ENCODE measurements at places on chromosomes 6 and 20.

GRCh38 chr6:12068899-12069557 is 56.9 kb downstream of the HIVEP1 start:
- no peak for DNase-seq

GRCh38 chr6:71248306-71248765 is 40.3 kb upstream of the OGFRL1 start:
- no peak for DNase-seq

DNA sequence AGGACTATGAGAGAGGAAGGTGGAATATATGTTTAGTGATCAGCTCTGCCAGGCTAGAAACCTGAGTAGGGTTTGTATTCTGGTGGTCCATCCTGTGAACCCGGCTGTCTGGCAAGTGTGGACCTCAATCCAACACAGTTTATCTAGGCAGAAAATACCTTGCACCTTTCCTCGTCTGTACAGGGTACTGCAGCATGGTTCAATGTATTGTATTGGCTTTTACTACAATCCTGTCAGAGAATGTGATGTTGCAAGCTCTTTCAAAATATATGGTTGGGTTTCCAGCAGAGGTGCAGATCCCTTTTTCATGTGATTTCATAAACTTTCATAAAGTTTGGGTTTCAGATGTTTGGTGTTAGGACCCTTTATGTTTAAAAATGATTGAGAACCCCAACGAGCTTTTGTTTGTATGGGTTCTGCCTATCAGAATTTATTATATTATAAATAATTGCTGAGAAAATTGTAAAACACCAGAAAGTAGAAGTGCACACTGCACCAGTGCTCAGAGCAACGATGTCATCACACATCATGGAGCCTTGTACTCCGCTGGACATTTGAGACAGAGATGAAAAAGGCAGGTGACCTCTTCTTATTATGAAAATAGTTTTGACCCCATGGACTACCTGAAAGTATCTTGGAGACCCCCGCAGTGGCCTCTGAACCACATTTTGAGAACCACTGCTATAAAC is 106.6 kb downstream of the RTN4IP1 start:
- DNase-seq, result peak; percentile 38

GRCh38 chr20:53698371-53698978 is 104.8 kb upstream of the ZNF217 start:
- DNase-seq, result no peak

GRCh38 chr20:58791286-58791685 is 59.4 kb downstream of the GNAS-AS1 start:
- no peak for DNase-seq

DNA sequence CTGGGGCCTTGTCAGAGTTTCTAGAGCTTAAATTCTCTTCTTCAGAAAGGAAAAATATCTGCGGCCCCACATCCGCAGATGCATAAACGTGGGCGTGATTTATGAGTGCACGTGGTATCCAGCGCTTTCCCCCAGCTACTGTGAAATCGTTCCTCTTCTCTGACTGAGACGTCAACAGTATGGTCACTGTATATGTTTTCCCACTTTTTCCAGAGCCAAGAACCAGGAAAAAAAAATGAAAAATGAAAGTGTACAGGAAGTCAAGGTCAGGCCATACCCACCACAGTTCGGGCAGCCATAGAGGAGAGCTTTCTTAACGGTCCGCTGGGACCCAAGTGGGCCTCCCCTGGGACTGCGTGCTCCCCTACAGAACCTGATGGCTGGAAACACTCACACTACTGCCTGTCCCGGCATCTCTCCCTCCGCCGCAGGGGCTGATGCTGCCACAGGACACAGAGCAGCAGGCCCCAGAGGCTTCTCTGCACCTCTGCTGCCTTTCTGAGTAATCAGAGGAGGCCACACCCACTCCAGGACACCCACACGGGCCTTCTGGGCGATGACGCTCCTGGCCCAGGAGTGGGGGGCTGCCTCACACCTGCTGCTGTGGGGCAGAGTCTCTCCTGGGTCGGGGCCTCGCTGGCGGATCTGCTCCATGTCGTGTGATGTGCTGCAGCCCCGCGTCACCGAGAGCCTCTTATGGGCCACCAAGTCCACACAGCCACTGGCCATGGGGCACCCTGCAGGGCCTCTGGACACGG is 16.4 kb upstream of the STX16 start:
- peak; percentile 9 for DNase-seq

- no peak for DNase-seq
These were observed 734.4 kb downstream of the MAFB start for GRCh38 chr20:39954621-39955020.

GRCh38 chr20:47293631-47294030 is 62.9 kb downstream of the ZMYND8 start:
- DNase-seq, result no peak

DNA sequence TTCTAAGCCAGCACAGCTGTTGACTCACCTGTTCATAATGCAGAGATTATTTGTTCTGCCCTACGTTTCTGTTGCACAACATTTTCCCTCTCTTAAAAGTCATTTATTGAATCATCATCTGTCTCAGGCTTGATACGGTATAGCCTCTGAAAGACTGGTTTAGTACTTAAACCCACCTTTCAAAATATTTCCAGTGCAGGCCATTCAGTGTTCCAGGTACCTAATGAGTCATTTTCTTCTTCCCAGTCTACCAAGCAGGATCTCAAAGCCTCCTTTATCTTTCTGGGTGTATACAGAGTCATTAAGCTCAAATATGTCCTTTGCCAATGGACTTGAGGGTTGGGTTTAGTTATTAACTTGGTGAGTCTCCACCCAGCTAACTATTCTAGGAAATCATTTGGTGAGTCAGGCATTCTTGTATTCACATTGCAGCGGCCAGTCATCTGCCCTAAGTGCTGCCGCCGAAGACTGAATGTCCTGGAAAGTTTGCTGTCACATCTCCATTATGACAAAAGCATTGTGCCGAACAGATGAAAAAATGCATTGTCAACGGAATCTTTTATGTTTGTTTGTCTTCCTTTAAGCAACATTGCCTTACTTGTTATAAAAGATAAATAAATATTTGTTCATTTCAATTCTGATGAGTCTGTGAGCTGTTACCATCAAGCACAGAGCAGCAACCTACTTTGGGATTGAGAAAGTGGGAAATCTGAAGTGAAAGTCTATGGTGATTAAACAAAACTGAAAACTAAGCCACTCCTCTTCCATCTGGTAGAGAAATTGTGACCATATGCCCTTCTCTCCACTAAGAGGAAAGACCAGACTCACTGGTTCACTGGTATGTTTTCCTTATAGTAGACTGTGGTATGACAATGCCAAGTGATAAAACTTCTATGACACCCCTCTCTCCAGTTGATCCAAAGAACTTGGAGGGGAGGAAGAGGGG is 14.3 kb upstream of the FAM135A start:
- DNase-seq, result no peak

- DNase-seq, result peak; percentile 73
These were observed 1.9 kb downstream of the JARID2 start for GRCh38 chr6:15247500-15248450.

DNA sequence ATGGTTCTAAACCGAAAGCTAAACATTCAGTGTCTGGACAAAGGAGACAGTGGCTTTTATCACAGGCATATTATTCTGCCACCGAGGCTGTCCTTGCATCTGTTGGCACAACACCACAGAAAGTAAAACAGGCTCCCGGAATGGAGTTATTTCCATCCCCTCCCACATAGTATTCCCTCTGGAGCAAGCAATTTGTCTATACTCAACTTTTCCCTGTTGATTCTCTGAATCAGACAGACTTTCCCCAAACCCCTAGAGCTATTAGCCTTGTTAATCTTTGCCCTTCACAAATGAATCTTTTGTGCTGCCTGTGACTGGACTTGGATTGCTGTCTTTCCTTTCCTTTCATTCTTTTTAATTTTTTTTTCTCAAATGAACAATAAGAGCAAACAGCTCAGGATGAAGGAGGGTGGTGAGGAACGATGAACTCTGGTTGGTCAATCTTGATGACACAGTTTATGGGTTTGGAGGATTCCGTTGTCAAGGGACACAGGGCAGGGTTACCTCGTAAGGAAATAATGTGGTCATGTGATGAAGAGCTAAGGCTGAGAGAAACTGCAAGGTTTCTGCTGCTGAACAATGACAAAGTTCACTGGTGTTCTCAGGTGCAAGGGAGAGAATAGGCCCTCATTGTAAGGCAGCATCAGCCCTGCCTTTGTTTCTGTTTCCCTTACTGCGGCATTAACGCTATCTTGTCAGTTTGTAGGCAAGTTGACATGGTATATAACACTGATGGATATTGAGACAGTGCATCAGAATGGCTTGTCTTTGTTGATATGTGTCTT is 275.0 kb upstream of the BMP2 start:
- no peak for DNase-seq

DNA sequence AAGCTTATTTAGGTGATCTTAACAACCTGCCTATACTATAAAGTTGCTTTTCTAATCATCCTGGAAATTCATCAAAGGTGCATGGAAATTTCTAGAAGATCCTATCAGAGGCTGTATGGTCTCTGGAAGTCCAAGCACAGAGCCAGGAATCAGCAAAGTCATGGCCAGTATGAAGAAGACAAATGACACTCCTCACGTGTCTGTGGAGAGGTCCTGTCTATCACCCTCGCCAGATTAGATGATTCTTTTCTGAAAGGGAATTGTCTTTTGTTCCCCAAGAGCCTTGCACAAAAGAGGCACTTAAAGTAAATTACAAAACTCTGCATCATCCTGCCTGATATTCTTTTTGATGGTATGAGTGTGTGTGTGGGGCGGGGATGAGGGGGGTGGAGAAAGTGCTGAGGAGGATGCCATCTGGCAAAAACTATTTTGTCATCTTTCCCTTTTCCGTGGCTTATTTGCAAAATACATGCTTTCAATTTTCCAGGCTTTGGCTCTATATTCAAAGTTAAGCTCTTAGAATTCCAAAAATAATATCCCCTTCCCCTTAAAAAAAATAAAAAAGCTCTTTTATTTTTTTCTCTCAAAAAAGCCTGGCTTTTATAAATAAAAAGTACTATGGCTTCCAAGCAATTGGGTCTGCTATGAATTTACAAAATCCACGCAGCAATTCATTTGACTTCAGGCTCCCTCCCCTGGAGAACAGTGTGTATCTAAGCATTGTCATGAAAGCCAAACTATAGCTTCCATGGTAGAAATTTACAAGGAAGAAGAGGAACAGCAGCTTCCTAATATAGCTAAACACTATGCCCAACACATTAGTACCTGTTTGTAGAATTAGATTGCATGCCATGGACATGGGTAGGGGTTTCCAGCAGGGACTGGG is 185.2 kb upstream of the ARG1 start:
- DNase-seq, result no peak

DNA sequence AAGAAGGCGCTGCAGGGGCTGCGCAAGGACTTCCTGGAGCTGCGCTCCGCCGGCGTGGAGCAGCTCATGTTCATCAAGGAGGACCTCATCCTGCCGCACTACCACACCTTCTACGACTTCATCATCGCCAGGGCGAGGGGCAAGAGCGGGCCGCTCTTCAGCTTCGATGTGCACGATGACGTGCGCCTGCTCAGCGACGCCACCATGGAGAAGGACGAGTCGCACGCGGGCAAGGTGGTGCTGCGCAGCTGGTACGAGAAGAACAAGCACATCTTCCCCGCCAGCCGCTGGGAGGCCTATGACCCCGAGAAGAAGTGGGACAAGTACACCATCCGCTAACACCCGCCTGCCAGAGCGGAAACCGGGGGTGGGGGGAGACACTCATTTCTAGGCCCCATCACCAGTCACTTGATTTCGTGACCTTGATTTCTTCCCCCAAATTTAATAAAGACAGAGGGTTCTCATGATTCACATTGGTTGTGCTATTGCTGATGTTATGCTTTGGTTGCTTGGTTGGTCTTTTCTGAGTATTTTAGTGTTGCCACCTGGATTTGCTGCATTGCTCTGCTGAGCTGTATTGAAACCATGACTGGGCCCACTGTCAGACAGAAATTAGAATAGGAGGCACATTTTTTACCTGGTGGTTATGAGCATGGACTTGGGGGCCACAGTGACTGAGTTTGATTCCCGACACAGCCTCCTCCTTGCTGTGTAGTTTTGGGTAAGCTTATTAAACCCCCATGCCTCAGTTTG is 1.5 kb downstream of the FAM50B start:
- DNase-seq, result no peak

GRCh38 chr6:117469356-117469755 is 13.1 kb upstream of the DCBLD1 start:
- DNase-seq, result no peak

DNA sequence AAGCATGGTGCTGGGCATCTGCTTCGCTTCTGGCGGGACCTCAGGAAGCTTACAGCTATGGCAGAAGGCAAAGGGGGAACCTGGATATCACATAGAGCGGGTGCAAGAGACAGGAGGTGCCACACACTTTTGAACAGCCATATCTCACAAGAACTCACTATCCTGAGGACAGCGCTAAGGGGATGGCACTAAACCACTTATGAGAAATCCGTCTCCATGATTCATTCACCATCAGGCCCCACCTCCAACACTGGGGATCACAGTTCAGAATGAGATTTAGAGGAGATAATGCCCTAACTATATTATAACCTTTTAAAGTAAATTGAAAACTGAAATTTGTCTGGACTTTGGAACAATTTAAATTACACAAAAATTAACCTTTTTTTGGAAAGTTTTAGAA is 37.8 kb upstream of the SUMO4 start:
- no peak for DNase-seq

DNA sequence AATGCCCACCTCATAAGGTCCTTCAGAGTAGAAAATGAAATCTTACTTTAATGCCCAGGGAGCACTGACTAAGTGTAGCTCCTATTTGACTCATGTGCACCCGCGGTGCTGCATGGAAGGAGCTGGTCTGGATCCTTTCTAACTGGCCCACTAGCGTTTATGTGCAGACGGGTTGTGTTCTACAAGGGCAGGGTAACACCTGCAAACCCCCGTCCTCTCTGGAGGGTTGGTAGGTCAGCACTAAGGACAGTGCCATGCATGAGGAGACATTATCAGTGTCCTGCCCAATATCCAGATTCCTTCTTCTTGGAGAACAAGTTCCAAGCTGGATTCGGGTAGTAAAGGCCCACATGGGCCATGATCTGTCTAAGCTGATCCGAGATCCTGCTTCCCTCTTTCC is 140.3 kb downstream of the ANKRD60 start:
- no peak for DNase-seq

- DNase-seq, result no peak
These were observed 13.5 kb downstream of the KCNK17 start for GRCh38 chr6:39300739-39301138.

GRCh38 chr20:23622839-23623343 is 14.9 kb downstream of the CST3 start:
- DNase-seq, result no peak

DNA sequence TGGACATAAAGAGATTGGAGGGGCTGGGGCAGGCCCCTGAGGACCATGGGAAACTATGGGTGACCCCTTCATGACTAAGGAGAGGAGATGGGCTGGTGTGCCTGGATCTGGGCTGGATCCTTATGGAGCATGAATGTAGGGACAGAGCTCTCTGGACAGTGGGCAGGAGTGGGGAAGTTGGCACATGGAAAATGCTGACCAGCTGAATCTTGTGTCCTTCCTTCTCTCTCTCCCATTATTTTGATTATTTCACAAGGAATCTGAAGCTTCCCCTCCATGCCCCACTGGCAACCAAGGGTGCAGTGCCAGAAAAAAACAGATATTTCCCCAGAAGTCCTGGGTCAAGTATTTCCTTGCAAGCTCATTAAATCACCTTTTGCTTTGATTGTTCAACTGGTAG is 175.2 kb downstream of the DHX35 start:
- DNase-seq, result no peak

- no peak for DNase-seq
These were observed 957 bp downstream of the PROKR2 start for GRCh38 chr20:5315807-5316187.

- DNase-seq, result no peak
These were observed 226.5 kb downstream of the CBLN4 start for GRCh38 chr20:55778796-55779195.

GRCh38 chr6:138986578-138986977 is 1.5 kb downstream of the REPS1 start:
- DNase-seq, result peak; percentile 14

GRCh38 chr20:3413393-3413889 is 6.0 kb upstream of the DNAAF9 start:
- no peak for DNase-seq
